ENCODE measurements at places on chromosomes 3 and 15.

DNA sequence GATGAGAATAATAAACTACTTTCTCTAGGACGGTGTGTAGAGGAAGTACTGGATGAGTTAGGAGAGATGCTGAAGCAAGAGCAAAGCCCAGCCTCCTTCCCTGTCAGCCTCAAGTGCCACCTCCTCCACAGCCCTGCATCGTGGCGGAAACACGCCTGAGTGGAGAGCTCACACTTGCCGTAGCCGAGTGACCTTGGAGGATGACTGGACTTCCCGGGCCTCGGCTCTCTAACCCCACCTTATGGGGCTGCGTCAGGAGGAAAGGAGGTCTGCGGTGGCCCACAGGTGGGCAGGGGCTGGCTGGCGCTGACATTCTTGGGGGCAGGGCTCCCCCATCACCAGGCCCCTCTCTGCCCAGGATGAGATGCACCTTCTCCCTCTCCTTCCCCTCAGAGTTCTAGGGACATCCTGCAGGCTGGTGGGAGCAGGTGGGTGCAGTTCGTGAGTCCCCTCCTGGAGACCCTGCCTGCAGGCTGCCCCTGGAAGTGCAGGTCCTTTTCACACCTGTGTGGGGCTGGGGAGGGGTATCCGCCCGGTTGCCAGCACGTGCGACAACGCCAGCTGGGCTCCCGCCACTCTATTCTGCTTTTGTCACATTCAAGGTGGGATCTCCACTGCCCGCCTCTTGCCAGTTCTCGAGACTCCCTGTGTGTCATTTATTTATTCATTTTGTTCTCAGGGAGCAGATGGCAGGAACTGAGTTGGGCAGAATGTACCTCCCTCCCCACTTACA, 175.2 kb downstream of the MEGF11 start:
- DNase-seq = no peak

GRCh38 chr3:100614941-100615340, 5.5 kb downstream of the ADGRG7 start:
- no peak for DNase-seq

DNA sequence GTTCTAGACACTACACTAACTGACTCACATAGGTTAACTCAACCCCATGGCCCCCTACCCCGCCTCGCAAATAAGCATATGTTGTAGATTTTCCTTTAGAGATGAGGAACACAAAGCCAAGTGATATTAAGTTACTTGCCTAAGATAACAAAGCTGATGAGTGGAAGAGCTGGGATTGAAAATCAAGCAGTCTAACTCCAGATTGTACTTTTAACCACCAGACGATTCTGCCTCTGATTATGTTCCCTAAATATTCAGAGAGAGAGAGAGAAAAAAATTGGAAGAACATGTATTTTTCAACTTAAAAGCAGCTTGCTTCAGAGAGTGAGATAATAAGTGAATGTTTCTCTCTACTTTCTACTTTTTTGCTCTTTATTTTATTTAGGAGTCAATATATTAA, 66.9 kb upstream of the THBS1 start:
- DNase-seq = no peak

DNA sequence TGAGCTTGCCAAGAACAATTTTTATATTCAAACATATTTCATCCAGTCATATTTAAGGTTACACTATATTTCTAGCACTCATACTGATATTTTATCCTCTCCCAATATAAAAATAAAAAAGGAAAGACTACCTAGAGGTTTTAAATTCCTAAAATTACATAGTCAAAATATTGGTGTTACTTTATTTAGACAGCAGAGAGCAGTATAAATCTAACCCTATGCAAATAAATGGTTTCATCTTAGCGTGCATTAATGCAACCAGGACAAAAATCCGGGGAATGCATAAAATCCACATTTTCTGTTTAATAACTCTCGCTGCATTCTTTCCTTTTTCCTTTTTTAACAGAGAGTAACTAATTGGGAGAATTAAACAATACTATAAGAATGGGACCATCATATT, 1447.4 kb upstream of the ALCAM start:
- DNase-seq = no peak

DNA sequence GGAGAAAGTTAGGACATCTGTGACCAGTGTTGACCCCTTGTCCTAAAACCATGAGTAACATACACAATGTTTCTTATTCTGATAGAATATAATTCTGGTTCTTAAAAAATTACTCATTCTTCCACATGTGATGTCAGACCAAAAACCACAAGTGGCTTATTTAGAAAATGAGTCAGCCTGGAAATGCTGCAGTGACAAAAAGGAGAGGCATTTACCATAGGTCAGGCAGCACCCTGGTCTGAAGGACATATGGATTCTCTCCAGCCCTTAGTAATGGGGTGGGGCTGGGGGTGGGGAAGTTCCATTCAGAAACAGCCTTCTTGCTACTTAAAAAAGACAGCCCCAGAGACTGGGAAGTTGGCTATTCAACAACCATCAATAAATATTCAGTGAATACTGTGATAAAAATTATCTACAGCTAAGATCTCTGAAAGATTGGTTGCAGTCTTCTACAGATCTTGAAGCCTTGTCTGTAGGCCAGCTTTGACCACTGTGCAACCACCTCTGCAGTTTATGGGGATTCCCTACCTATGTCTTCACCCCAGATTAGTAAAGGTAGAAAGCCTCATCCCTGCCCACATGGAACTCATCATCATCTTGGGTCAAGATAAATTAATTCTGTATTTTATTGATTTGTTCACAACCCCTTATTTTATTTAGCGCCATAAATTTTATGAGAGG, 34.9 kb upstream of the TIMP4 start:
- peak; percentile 99 for DNase-seq

GRCh38 chr3:1380926-1381646, 288.3 kb downstream of the CNTN6 start:
- DNase-seq = no peak

DNA sequence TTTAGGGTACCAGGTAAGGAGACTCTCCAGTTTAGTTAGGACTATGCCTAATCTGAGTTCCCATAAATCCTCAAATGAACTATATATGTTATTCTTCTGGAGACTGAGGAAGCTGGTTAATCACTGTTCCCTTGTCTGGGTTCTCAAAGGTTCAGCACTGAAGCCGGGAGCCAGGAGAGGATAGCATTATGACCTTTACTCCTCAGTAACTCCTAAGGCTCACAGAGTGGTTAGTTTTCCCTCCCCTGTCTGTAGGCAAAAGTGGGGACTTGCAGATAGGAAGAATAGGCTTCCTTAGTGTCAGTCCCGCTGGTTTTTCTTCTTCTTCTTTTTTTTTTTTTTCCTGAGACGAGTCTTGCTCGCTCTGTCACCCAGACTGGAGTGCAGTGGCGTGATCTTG, 50.4 kb downstream of the CRTC3 start:
- no peak for DNase-seq

GRCh38 chr15:38154837-38155236, 97.8 kb upstream of the SPRED1 start:
- DNase-seq = no peak

DNA sequence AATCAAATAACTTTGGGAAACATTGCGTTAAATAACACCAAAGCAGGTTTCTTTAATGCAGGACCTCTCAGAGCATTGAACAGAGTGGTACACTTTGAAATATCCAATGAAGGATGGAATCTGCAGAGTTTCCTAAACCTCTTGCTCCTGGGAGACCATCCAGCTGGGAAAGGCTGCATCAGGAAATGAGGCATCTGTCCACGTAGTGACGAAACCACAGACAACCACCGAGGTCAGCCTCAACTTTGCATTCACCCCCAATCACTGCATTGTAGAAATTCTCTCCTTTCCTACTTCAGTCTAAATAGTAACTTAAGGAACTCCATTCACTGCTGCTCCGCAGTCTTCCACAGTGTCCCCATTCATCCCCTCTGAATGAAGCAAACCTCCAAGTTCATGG, 41.5 kb upstream of the CDV3 start:
- DNase-seq = peak; percentile 63

DNA sequence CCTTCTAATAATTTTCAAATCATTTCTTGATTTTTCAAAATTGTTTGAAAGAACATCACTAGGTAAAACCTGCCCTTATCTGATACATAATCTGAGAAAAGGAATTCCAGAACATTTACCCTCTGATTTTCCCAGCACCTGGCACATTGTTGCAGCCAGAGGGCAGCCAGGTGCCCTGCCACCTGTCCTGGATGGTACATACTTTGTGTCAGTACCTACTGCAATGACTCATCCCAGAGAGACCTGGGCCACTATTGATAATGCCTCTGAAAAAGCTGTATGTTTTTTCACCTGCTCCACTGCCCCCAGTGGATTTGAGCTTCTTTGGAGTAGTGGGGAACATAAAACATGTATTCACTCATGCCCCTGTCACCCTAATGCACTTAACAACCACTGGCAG, 648.9 kb upstream of the GBE1 start:
- no peak for DNase-seq

GRCh38 chr3:25433868-25434267, 5.8 kb downstream of the RARB start:
- DNase-seq = no peak

DNA sequence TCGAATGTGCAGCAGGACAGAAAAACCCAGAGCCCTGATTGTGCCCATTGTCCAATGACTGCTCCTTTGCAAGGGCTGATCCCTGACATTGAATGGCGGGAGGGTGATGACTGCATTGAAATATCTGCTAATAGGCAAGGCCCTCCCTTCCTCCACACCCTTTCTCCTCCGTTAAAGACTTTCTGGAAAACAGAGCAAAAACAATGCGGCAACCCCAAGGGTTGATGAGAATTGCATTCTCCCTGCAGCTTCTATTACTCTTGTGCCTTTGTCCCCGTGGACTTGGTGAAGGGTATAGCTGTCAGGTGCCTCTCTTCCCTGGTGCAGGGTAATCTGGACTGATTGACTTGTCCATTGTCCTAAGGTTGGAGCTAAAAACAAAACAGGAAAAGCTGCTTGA, 71.8 kb downstream of the THSD4 start:
- no peak for DNase-seq

- no peak for DNase-seq
Observed at GRCh38 chr3:46671541-46672348, 21.7 kb downstream of the ALS2CL start.

GRCh38 chr3:10743366-10744097, 72.5 kb upstream of the SLC6A11 start:
- no peak for DNase-seq

DNA sequence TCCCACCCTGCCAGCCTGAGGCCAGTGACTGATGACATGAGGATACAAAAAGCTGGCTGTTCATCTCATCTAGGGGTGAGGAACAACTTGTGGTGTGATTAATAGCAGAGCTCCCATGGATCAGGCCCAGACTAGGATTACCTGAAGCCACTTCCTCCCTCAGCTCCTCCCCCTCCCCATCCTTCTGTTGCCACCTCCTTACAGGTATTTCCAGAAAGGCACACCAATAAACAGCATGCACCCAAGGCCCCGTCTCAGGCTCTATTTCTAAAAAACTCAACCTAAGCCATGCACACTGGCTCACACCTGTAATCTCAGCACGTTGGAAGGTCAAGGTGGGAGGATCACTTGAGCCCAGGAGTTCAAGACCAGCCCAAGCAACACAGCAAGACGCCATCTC, 54.1 kb downstream of the SRGAP3 start:
- DNase-seq = no peak

GRCh38 chr15:59237119-59237855, 30.6 kb downstream of the LDHAL6B start:
- DNase-seq = no peak

DNA sequence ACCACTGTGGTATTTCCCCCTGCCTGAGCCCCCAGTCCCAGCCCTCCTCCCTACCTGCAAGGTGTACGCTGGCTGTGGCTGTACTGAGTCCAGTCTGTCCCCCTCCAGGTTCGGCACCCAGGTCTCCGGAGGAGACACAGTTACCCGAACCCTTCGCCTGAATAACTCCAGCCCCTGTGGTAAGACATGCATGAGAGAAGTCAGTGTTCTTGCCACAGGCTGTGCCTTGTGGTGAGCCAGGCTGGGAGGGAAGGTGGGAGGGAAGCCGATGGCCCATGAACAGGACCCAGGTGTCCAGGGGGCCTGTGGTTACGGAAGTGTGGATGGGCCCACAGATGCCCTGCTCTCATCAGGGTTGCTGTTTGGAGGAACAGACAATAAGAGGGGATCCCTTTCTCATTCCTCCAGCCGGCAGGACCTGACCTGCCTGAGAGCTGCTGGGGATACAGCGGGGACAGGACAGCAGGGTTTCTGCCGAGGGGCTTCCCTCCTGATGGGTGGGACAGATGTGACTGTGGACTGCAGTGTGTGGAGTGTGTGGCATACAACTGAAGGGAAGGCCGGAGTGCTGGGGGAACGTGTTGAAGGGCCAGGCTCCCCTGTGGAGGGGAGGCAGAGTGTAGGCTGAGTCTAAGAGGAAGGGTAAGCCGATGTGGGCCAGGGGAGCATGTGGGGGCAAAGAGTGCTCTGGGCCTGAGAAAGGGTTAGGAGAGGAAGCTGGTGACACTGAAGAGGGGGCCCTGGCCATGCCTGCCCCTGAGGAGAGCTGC, 21.9 kb downstream of the ACAA1 start:
- no peak for DNase-seq

GRCh38 chr15:52415628-52416027, 113.1 kb downstream of the MYO5A start:
- no peak for DNase-seq

DNA sequence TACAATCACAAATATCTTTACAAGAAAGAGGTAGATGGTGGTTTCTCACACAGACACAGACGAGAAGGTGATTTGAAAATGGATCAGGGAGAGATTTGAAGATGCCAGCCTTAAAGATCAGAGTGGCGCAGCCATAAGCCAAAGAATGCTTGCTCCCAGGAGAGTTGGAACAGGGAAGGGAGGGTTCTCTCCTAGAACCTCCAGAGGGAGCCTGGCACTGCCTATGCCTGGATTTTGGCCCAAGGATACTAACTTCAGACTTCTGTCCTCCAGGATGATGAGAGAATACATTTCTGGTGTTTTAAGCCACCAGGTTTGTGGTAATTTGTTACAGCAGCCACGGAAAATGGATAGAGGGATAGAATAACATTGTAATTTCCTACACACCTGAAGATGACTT, 279.1 kb downstream of the FAM43A start:
- no peak for DNase-seq

GRCh38 chr3:167978071-167978470, 117.7 kb downstream of the GOLIM4 start:
- DNase-seq = no peak

- DNase-seq = no peak
Observed at GRCh38 chr3:40876496-40876895, 322.8 kb upstream of the CTNNB1 start.

DNA sequence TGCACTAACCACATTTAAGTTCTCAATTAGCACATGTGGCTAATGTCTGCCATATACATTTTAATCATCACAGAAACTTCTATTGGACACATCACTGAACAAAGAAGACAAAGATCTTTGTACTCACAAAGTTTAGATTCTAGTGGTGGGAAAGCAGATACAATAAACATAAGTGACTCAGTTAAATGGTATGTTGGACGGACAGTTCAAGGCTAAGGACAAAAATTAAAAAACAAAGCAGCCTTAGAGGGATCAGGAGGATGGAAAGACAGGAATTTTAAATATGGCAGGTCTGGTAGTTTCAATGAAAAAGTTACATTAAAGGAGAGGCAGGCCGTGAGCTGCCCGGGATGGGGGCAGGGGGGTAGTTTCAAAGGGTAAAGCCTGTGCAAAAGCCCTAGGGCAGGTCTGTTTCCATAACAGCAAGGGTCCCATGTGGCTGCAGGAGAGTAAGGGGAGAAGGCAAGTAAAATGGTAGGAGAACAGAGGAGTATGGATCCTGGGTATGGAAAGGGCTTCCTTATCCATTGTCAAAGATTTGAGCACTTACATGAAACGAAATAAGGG, 220.7 kb downstream of the FHIT start:
- DNase-seq = no peak

Data from fibroblast of gingiva (primary cell).